Amygdala (tissue), 56 donors: ENCODE measurements at places on chromosomes 2 and 18.

GRCh38 chr2:61157371-61158003, 4.5 kb upstream of the C2orf74 start:
- DNase-seq: no peak

DNA sequence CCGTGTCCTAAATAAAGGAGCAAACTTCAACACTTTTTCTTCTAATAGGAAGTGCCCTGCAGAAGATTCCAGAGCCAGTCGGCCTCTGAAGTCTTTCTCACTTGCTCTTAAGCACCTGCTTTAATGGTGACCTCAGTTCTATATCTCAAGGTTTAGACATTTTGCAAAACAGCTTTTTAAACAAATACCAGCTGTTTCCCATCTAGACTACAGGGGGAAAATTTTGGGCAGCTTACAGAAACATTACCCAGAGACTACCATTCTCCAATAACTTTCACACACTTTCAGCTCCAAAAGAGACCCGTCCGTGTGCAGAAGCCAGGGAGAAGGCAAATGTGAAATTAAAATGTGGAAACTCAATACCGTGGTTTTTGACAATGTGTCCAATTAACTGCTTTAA, 285.3 kb upstream of the CCDC68 start:
- DNase-seq: no peak

- DNase-seq: no peak
Observed at GRCh38 chr18:48364146-48364545, 45.0 kb downstream of the ZBTB7C start.

DNA sequence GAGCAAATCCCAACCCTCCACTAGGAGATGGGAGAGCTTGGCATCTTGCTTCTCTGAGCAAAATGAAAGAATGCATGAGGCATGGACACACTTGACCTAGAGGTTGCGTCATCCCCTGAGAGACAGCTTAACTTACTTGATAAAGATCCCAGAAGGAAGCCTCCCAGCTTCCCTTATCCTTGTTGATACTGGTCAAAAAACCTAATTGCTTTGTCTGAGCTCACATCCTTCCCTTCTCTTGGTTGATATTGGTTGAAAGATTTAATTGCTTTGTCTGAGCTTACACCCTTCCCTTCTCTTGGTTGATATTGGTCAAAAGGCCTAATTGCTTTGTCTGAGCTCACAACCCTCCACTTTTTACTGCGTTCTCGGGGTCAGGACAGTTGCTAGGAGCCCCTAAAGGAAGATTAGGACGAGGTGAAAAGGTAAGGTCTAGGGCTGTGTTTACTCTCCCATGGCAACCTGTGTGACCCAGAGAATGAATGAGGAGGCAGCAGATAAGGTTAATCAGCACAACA, 12.2 kb upstream of the BOD1L2 start:
- DNase-seq: no peak
